ENCODE measurements at places on chromosomes 11 and 22.

- H3K27ac ChIP-seq, result no peak overlapping the region
- peaks cover 17% of the 10 kb centered on the region for H3K27me3 ChIP-seq
- H3K36me3 ChIP-seq, result no peaks in the 10 kb centered on the region
Observed at GRCh38 chr11:115193914-115194801, 310.1 kb downstream of the CADM1 start.

- peaks cover 19% of the 10 kb centered on the region for H3K36me3 ChIP-seq
- peak within 1 kb of the TSS; percentile 87 for H3K27ac ChIP-seq
- H3K27me3 ChIP-seq, result no peaks in the 10 kb centered on the region
- DNase-seq, result peak; percentile 86
- peak within 1 kb of the TSS; percentile 82 for H3K4me3 ChIP-seq
- peaks cover 20% of the 10 kb centered on the region for H3K4me1 ChIP-seq
Observed at GRCh38 chr11:66842896-66843775, at the start of gene RCE1. RCE1 (plus strand) TSS chr11:66843441; CDS start chr11:66843456, 15 bp downstream.

GRCh38 chr11:46249938-46250744 is 27.3 kb upstream of the CREB3L1 start:
- DNase-seq, result no peak
- H3K27me3 ChIP-seq, result peaks cover 2% of the 10 kb centered on the region
- H3K27ac ChIP-seq, result no peak overlapping the region

DNA sequence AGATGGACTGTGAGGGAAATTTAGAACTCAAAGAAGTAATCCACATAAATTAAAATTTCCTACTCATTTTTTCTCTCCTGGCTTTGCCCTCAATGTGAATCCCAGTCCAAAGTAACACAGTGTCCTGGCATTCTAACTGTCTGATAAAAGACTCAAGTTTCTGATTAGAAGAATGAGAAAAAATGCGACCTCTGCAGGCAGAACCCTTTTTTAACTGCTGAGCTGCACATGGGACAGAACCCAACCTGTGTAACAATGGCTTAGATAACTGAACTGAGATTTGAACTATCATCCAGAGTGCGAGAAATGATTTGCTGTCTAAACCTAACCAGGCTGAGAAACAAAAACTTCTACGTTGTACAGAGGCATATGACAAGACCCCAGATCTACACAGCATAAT is 385.6 kb upstream of the LRRC4C start:
- no peaks in the 10 kb centered on the region for H3K27me3 ChIP-seq
- H3K36me3 ChIP-seq, result peaks cover 13% of the 10 kb centered on the region
- no peak overlapping the region for H3K27ac ChIP-seq
- H3K4me1 ChIP-seq, result no peaks in the 10 kb centered on the region
- H3K4me3 ChIP-seq, result no peak overlapping the region

- no peak overlapping the region for H3K4me3 ChIP-seq
- no peaks in the 10 kb centered on the region for H3K27me3 ChIP-seq
- DNase-seq, result no peak
- H3K4me1 ChIP-seq, result peaks cover 57% of the 10 kb centered on the region
- H3K27ac ChIP-seq, result no peak overlapping the region
Observed at GRCh38 chr11:44945666-44946065, 5.0 kb downstream of the TP53I11 start.

DNA sequence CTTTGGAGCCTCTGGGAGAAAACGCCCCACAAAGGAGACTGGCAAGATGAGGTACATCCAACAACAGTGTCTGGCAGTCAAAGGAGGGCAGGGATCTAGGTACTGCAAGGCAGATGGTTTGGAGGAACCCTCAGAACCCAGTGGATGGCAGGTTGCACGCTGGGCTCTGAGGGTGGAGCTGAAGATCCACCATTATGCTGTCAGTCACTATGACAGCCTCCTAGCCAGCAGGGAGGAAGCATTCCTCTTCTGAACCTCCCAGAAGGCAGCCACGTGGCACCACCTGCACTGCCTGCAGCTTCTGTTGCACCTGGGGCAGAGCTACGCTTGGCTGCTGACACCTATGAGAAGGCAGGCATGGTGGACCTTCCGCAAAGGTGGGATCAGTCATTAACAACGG is 40.2 kb downstream of the HTR3A start:
- no peaks in the 10 kb centered on the region for H3K36me3 ChIP-seq
- H3K4me1 ChIP-seq, result no peaks in the 10 kb centered on the region
- H3K27me3 ChIP-seq, result no peaks in the 10 kb centered on the region
- no peak overlapping the region for H3K4me3 ChIP-seq
- no peak overlapping the region for H3K27ac ChIP-seq
- no peak for DNase-seq

- peaks cover 10% of the 10 kb centered on the region for H3K4me1 ChIP-seq
- DNase-seq, result peak; percentile 16
- no peak overlapping the region for H3K4me3 ChIP-seq
Observed at GRCh38 chr11:108115500-108116140, 5.7 kb upstream of the ACAT1 start.

DNA sequence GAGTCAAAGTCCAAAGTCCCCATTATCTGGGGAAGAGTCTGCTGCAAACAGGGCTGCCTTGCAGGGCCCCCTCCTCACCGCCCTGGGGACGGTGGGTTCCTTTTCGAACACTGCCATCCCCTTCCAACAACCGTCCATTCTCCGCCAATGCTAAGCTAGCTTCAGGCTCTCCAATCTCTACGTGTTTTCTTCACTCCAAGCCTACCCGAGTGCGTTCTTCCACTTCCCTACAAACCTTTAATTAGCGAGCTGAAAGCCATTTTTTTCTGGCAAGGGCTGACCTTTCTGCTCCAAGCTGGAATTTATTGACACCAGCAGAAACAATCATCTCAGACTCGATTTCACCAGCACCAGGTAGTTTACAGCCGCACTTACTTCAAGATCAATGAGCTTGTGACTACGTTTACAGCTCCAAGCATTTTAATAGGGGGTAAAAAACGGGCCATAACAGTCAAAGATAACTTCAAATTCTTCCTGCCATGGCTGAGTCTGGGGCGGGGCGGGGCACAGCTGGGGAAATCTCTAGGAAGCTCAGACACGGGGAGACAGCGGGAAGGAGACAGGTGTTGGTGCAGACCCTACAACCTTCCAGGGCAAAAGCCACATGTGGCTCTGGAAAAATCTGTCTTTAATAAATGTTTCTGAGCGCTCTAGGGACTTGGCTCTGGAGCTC is 82.2 kb downstream of the PHF21B start:
- peaks cover 36% of the 10 kb centered on the region for H3K36me3 ChIP-seq
- no peaks in the 10 kb centered on the region for H3K27me3 ChIP-seq
- no peak overlapping the region for H3K4me3 ChIP-seq
- H3K4me1 ChIP-seq, result peaks cover 16% of the 10 kb centered on the region
- no peak for DNase-seq

DNA sequence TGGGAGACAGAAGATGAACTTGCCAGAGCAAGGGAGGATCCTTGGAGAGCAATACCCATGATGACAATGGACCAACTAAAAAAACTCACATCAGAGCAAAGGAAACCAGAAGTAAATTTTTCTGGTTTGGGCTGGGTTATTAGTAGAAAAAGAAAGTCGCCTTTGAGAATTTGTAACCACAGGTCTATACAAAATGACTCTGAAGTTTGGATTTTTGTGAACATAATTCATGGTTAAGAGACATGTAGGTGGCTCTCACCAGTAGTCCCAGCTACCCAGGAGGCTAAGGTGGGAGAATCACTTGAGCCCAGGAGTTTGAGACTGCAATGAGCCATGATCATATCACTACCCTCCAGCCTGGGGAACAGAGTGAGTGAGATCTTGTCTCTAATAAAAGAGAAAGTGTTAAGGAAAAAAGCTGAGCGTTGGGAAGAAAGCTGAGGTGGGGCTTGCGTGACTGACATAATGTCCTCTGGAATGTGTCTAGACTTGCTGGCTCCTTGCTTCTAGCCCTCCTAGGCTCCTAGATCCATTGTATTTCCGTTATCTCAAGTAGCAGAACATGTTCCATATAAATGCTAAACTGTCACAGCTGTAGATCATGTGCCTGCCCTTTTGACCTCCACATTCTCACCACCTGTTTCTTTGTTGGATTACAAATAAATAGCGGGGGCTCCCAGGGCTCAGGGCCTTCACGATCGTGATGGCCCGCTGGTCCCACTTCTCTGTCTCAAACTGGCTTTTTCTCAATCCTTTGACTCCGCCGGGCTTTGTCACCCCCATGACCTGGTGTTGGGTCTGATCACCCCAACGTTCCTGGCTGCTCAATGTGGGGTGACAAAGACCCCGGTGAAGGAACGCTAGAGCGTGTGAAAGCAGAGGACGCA is 56.2 kb upstream of the SC5D start:
- 0 out of 2 replicates have a peak, but pooled peaks cover 3% of the 10 kb centered on the region for H3K36me3 ChIP-seq
- no peak for DNase-seq
- H3K27me3 ChIP-seq, result peaks cover 3% of the 10 kb centered on the region
- no peak overlapping the region for H3K4me3 ChIP-seq
- peak overlapping the region; percentile 83 for H3K27ac ChIP-seq
- peaks cover 74% of the 10 kb centered on the region for H3K4me1 ChIP-seq

GRCh38 chr22:36027579-36027934 is 1.1 kb downstream of the RBFOX2 start:
- no peaks in the 10 kb centered on the region for H3K27me3 ChIP-seq
- DNase-seq, result no peak
- peaks cover 4% of the 10 kb centered on the region for H3K36me3 ChIP-seq
- H3K4me3 ChIP-seq, result peak overlapping the region; percentile 90
- H3K4me1 ChIP-seq, result peaks cover 36% of the 10 kb centered on the region

GRCh38 chr11:20444535-20444934 is 57.0 kb downstream of the PRMT3 start:
- H3K4me3 ChIP-seq, result no peak overlapping the region
- H3K36me3 ChIP-seq, result no peaks in the 10 kb centered on the region
- H3K4me1 ChIP-seq, result peaks cover 18% of the 10 kb centered on the region

DNA sequence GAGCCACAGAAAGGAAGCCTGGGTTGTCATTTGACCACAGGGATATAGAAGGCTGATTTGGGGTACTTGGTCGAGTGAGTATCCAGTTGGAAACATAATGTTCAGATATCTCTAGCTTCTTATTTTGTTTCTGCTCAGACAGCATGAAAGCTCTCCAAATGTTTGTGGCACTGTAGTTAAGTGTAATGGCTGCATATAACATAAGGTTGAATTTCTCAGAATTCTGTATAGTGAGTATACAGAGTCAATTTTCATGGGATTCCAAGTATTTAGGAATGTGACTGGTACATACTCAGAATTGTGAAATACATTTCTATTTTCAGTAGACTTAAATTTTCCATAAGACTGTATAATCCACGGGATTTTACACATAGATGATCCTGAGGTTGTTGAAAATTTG is 2102.1 kb upstream of the RAG2 start:
- H3K4me3 ChIP-seq, result no peak overlapping the region
- H3K4me1 ChIP-seq, result no peaks in the 10 kb centered on the region
- H3K36me3 ChIP-seq, result peaks cover 58% of the 10 kb centered on the region

DNA sequence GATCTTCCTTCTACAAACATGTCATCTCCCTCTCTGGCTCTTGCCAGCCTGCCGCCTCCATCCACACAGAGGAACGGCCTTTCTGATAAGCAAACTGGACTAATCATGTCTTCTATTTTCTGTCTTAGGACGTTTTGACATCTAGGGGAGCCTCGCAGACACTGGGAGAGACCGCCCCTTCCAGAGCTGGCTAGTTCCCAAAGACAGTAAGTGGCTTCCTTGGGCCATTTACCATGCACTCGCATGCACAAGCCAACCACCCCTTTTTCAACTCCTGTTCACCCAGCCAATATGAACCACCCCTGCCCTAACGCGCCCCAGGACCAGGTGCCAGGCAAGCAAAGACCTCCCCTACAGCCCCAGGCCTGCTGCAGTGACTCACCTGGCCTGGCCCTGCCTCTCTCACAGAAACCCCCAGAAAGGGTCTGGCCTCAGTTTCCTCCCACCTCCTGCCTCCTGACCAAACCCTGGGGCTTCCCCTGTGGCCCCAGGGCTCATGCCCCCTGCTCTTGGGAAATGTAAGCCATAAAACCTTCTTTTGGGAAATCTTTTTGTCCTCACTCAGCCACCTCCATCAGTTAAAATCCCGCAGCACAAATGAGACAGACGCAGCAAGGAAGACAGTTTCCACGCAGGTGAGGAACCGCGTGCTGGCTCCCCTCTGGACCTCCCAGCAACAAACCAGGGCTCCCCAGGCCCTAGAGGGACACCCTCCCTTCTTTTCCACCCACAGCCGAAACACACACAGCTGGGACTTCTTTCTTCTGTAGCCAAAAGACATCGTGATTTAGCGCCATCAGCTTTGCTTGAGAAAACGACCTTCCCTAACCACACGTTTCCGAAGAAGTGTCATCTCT is 38.5 kb downstream of the SHANK2 start:
- peaks cover 39% of the 10 kb centered on the region for H3K4me1 ChIP-seq
- DNase-seq, result no peak
- peak overlapping the region; percentile 62 for H3K27ac ChIP-seq
- no peaks in the 10 kb centered on the region for H3K27me3 ChIP-seq

GRCh38 chr11:118609380-118610224 is 2.2 kb downstream of the PHLDB1 start:
- DNase-seq, result peak; percentile 34
- peaks cover 58% of the 10 kb centered on the region for H3K4me1 ChIP-seq
- H3K27ac ChIP-seq, result no peak overlapping the region
- H3K36me3 ChIP-seq, result no peaks in the 10 kb centered on the region

DNA sequence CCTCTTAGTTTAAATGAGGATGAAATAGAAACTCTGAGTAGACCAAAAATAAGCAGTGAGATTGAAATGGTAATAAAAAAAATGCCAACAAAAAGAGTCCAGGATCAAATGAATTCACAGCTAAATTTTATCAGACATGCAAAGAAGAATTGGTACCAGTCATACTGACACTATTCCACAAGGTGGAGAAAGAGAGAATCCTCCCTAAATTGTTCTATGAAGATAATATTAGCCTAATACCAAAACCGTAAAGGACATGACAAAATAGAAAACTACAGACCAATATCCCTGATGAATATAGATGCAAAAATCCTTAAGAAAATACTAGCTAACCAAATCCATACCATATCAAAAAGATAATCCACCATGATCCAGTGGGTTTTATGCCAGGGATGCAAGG is 169.8 kb upstream of the CHORDC1 start:
- H3K36me3 ChIP-seq, result no peaks in the 10 kb centered on the region
- H3K4me3 ChIP-seq, result no peak overlapping the region
- no peak for DNase-seq
- no peak overlapping the region for H3K27ac ChIP-seq

DNA sequence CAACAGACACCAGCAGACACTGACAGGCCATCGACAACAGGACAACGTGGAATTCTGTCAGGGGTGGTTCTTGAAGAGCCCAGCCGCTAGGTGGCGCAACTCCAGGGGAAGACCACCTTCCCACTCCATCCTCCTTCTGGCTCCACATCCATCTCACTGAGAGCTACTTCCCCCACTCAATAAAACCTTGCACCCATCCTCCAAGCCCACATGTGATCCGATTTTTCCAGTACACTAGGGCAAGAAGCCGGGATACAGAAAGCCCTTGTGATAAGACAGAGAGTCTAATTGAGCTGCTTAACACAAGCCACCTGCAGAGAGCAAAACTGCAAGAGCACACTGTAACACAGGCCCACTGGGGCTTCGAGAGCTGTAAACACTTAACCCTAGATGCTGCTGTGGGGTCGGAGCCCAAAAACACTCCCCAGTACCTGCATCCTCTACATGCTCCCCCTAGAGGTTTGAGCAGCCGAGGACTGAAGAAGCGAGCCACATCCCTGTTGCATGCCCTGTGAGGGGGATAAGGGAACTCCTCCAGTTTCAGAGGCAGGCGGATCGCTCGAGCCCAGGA is 11.5 kb upstream of the RAB39A start:
- H3K36me3 ChIP-seq, result no peaks in the 10 kb centered on the region
- no peak overlapping the region for H3K4me3 ChIP-seq
- H3K27ac ChIP-seq, result no peak overlapping the region
- 0 out of 2 replicates have a peak, but pooled peaks cover 2% of the 10 kb centered on the region for H3K4me1 ChIP-seq
- peak; percentile 81 for DNase-seq

GRCh38 chr11:75173336-75173735 is 22.4 kb downstream of the SLCO2B1 start:
- no peaks in the 10 kb centered on the region for H3K36me3 ChIP-seq
- H3K27ac ChIP-seq, result no peak overlapping the region
- no peaks in the 10 kb centered on the region for H3K27me3 ChIP-seq

GRCh38 chr11:33642461-33643166 is 58.0 kb downstream of the C11orf91 start:
- no peak overlapping the region for H3K27ac ChIP-seq
- H3K4me1 ChIP-seq, result peaks cover 5% of the 10 kb centered on the region
- H3K27me3 ChIP-seq, result no peaks in the 10 kb centered on the region
- no peak overlapping the region for H3K4me3 ChIP-seq
- no peak for DNase-seq
